ENCODE measurements at places on chromosomes 7 and 10. TPM values are rescaled to one million over a fixed set of nuclear protein-coding genes. Genes with fewer than 3 reads are reported as not detected.

DNA sequence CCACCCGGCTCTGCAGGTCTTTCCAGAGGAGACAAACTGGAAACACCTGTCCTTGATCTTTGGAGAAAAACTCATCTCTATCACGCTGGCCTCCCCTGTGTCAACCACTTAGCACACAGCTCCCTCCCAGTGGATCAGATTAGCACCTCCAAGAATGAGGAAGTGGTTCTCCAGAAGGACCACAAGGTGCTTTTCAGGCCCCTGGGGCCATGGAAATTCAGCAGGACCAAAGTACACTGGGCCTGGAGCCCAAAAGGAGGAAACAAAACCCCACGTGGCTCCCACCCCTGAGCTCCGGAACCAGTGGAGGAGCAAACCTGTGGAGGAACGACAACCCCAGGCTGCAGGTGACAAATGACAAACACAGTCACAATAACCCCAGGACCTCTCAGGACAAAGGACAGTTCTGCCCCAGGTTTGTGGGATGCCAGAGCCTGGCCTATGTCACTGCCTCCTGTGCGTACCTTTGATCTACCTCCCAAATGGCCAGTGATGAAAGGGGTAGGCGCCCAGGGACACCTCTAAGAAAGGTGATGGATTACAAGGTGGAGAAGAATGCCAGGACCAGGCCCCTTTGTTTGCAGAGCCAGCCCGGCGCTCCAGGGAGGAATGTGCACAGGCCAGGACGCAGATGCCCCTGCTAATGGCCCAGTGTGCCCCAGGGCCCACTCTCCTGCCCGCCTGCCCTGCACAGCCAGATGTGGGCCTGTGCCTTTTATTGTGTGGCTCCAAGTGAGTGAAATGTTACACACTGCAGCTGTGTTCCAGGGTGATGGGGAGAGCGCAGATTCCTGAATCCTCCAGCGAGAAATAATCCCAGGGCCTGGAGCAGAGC lies 5.7 kb downstream of the TNS3 start:
- peak; percentile 84 for DNase-seq

GRCh38 chr7:150924369-150924781 lies 53.7 kb downstream of the KCNH2 start:
- no peak for DNase-seq

GRCh38 chr7:82599895-82600294 lies 156.3 kb upstream of the CACNA2D1 start:
- DNase-seq: no peak

Gene NEUROD6
- not detected for total RNA-seq

GRCh38 chr10:91653219-91653870 lies 20.5 kb upstream of the PPP1R3C start:
- no peak for DNase-seq

DNA sequence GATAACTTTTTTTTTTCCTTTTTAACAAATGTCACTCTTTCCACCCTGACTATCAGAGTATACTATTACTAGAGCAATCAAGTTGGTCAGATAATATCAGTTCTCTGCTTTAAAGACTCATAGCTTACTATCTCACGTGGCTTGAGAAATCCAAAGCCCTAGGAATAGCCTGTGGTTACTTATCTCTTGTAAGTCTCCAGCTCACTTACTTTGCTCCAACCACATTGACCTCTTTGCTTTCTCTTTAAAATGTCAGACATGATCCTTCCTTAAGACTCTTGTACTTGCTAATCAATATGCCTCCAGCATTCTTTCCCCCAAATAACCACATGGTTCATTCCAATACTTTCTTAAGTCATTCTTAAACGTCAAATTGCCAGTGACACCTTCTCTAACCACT lies 1292.2 kb downstream of the REEP3 start:
- no peak for DNase-seq

- DNase-seq: no peak
These were observed 79.3 kb upstream of the PDZD8 start for GRCh38 chr10:117454502-117454901.

- no peak for DNase-seq
These were observed 72.6 kb downstream of the ADAM12 start for GRCh38 chr10:126315494-126316177.
